ENCODE measurements at places on chromosomes 1 and 21.
A peak's percentile ranks its signal among the peaks of the same experiment; 100 is the strongest.

- no peak for DNase-seq
Measured at GRCh38 chr1:110677526-110677925, 2.8 kb upstream of the KCNA3 start.

DNA sequence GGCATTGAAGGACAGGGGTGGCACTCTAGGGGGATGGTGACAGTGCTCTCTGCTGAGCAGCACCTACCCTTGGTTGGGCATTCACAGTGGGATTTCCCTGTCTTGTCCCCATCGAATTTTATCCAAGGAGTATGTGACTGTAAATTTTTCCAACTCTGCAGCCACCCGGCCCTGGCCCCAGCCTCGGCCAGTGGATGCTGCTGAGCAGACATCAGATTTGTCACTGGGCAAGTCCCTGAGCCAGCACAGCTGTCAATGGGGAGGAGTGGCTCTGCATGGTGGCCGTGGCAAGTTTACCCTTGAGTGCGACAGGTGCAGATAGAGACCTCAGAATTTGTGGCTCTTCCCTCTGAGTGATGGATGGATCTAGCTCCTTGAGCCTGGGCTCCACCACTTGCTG lies 240.2 kb upstream of the CSF3R start:
- DNase-seq: no peak

- DNase-seq: no peak
Measured at GRCh38 chr1:107000902-107001301, 55.6 kb upstream of the PRMT6 start.

DNA sequence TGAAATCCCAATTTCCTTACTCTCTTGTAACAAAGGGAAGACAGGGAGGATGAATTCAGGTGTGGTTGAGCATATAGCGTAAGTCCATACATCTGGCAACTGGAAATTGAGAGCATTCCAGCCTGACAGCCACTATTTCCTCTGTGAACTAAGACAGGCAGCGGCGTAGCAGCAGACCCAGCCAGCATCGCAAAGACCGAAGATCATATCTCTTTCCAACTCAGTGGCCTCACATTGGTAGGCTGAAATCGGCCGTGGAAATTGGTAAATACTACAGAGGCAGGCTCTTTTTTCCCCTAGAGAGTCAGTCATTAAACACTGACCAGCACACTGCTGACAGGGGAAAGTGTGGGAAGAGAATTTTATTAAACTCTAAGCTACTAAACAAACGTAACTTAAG lies 43.4 kb downstream of the TARBP1 start:
- DNase-seq: no peak

DNA sequence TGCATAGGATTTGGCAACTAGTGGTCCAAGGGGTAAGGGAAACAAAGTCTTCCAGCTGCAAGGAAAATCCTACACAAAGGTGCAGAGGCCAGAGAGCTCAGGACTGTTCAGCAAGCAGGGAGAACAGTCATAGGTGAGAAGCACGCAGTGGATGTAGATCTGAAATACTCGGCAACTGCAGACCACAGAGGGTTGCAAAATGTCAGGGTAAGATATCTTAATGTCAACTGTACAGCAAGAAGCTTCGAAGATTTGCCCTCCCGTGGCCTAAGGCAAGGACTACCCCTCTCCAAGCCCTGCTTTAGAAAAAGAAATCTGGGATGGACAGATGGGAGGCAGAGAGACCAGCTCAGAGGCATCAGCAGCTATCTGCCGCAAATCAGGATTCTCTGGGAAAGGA lies 153.4 kb upstream of the IRF2BP2 start:
- DNase-seq: peak; percentile 21

- no peak for DNase-seq
Measured at GRCh38 chr21:23712166-23712565, 1895.1 kb downstream of the MRPL39 start.

DNA sequence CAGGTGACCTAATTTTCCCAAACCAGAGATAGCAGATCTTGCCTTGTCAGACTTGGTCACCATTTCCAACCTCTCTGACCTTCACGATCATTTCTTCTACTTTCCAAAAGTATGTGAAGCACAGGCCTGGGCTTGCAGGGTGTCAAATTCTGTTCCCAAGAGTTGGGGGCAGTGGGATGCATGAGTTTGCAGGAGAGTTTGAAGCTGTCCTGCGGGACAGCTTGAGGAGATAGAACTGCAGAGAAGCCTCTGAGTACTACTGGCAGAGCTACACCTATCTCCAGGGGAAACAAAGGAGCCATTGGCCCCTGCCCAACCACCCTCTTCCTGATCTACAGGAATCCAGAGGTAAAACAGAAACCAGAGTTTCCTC lies 11.3 kb downstream of the TXNIP start:
- DNase-seq: no peak

DNA sequence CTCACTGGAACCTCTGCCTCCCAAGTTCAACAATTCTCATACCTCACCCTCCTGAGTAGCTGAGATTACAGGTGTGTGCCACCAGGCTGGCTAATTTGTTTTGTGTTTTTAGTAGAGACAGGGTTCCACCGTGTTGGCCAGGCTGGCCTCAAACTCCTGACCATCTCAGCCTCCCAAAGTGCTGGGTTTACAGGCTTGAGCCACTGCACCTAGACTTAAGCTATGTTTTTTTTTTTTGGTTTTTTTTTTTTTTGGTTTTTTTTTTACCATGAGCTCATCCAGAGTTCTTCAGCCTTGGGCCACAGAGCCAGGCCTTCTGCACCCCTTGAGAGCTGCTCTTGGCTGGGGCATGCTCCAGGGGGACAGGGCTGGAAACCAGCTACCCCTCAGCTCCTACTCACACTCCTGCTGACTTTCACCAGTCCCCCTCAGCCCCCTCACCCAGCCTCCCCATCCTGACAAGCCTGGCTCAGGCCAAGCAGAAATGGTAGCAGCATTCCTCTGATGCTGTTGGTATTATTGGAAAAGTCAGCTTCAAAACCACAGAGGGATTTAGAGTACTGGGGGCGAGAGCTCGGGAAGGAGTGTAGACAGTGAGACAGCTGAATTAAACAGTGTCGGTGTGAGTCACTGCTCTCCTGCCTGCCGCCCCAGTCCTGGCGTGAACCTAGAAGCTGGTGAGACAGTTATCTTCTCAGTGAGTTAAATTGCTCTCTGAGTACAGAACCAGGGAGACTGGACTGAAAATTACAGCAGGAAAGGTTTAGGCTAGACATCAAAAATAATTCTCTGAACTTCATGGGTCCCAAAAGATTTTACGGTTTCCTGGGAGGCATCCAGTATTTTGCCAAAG lies 63.7 kb downstream of the NAV1 start:
- DNase-seq: no peak

GRCh38 chr1:209721323-209721722 lies 16.7 kb downstream of the HSD11B1 start:
- no peak for DNase-seq

- DNase-seq: no peak
Measured at GRCh38 chr1:208165659-208166058, 78.5 kb downstream of the PLXNA2 start.

DNA sequence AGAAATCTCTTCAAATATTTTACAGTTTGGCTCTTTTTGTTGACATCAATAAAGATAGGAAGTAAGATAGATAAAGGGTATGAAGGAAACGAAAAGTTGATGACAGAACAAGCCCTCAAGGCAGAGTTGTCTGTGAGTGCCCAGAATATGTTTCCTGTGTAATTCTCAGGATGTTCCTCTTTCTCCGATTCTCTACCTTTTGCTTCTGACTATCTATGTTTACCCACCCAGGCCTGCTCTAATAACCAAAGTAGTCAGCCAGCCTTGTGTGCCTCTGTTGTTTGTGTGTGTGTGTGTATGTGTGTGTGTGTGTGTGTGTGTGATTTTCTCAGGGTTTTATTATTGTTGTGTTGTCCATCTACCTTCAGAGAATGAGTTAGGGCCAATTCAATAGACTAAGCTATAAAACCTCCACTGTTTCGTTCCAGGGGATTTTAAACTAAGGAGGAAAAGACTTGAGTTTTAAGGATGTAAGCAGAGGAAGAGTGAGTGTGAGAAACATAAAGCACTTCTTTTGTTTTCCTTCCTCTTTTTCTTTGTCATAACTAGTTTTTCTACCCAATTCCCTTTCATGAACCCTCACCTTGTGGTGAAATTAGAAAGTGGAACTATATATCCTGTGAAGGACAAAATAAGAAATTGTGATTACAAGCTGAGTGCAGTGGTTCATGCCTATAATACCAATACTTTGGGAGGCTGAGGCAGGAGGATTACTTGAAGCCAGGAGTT lies 627.4 kb upstream of the NR5A2 start:
- peak; percentile 1 for DNase-seq

- DNase-seq: no peak
Measured at GRCh38 chr1:42335809-42336518, 929 bp upstream of the FOXJ3 start.

- DNase-seq: no peak
Measured at GRCh38 chr1:198837278-198838021, 198.6 kb downstream of the PTPRC start.

DNA sequence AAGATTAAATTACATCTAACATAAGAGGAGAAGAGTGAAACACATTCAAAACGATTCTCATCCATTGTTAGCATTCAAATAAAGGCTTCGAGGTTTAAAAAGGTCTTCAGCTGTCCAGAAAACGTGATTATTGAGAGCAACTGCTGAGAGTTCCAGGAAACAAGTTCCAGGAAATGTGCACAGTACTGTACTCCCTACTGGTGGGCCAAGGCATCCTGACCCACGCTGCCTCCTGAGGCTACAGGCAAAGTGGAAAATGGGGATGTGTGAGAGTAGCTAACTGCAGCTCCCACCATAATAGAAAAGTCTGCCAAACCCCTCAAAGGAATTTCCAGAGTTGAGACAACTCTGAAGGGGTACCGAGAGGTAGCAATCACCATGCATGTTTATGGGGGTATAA lies 2.0 kb downstream of the VAV3 start:
- peak; percentile 55 for DNase-seq

DNA sequence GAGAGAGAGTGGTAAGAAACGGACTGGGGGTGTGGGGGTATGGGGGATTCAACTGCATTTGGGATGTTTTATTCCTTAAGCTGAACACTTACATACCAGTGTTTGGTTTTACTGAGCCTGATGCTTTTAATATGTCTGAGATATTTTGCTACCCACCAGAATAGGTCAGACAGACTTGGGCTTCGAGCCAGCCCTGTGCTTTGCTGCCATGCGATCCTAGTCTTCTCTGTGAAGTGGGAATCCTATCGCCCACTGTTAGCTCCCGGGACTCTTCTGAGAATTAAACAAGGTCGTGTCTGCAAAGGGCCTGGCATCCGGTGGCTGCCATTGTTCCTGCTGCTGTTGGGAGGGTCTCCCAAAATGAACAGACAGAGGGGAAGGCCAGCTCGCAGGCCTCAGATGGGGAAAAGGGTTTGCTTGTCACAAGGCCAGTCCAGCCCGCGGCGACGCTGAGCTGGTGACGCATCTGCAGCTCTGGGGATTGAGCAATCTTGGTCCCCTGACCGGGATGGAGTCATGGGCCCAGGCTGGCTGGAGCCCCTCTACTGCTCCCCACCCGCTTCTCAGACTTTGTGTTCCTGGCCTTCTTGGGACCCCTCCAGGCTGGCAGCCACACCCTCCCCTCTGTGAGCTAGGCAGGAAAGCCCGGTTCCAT lies 26.9 kb upstream of the ECE1 start:
- no peak for DNase-seq

DNA sequence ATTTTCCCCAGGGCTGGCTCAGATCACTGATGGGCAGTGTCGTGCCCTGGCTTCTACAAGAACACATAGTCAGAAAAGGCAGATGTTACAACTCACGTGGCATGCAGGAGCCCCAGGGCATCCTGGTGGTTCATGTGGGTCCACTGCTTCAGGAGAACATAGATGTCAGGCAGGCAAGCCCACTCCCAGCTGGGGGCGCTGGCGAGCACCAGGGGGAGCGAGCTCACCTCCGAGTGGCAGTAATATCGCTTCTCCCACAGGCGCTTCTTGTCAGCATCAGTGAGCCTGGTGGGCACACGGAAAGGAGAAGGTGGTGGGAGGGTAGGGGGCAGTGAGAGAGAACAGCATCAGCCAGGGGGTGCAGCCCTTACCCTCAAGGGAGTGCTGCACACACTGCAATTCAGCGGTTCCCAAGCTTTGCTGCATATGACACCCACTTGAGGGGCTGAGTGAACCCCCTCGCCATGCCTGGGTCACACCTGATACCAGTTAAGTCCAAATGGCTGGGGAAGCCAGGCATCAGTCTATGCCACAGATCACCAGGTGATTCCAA lies 34.3 kb upstream of the PPP1R15B start:
- no peak for DNase-seq

- no peak for DNase-seq
Measured at GRCh38 chr1:170214117-170215032, 68.6 kb downstream of the NTMT2 start.

DNA sequence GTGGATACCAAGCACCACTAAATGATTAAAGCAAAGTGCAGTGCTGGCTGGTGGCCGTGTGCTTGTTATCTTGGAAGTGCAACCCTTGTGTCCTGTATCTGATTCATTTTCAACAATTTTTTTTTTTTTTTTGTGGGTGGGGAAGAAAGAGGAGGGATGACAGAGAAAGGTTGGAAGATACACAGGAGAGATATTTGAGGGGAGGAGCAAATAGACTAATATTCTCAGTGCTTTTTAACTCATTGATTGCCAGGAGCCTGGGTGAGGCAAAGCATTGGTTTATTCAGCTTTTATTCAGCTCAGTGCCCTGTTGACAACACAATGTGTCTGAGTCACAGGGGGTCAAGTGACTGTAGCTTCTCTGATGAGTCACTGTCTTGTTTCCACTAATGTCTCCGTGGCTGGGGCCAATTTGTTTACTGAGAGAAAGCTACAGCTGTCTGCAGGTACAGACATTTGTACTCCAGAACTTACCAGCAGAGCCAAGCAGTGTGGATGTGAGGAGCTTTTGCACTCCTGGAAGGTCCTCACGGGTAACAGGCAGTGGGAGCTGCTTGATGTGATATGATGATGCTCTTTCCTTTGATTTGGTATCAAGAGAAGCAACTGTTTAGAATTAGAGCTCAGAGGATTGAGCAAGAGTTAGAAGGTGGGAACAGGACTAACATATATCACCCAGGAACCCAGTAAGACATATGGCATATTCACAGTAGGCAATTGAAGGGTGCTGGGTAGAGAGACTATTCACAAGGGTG lies 23.6 kb upstream of the DNM3 start:
- no peak for DNase-seq

DNA sequence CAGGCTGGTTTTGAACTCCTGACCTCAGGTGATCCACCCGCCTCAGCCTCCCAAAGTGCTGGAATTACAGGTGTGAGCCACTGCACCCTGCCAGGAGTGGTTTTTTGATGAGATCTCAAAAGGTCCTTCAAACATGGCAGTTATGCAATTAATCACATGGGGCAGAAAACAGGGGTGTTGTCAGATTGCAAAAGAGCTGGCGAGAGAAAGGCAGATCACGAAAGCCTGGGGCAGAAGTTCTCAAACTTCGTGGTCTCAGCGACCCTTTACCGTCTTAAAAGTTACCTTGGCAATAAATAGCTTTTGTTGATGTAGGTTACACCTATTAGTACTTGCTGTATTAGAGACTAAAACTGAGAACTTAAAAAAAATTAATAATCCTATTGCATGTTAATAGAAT lies 16.1 kb downstream of the CNR2 start:
- DNase-seq: no peak

GRCh38 chr1:202343652-202344349 lies 2.1 kb upstream of the UBE2T start:
- peak; percentile 27 for DNase-seq

Measured in GF-D8 (cell line).